KBM-7 (cell line): ENCODE measurements at places on chromosomes 16 and 17.

DNA sequence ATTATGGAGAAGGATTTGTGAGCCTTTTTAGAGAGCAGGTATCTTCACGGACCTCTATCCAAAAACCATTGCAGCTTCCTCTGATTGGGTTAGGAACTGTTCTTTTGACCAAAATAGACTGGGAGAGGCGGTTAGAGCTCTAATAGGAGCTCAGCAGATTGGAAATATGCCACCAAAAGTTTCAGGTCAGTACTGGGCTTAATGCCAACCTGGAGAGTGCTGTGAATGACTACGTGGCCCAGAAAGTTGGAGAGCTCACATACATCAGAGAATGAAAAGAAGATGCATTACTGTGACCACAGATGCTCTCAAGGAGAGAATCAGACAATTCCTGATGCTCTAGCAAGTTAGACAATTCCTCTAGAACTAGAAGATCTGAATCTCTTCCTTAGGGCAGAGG lies 86.5 kb downstream of the ABCA8 start:
- DNase-seq, result no peak

DNA sequence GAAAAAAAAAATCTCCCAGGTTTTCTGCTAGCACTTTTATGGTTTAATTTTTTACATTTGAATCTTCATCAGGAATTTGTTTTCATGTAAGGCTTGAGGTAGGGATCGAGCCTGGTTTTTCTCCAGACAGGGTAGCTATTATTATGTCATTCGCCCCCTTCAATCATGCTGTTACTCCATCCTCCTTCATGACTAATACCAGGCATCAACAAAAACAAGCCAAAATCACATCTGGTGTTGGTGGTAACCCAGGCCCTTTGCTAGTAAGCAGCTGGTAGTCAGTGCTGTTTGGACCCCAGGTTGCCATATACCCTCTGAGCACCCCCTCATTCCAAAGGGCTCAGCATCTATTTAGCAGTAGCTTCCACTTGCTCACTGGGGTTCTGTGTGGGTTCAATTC lies 29.5 kb downstream of the DRC3 start:
- no peak for DNase-seq

DNA sequence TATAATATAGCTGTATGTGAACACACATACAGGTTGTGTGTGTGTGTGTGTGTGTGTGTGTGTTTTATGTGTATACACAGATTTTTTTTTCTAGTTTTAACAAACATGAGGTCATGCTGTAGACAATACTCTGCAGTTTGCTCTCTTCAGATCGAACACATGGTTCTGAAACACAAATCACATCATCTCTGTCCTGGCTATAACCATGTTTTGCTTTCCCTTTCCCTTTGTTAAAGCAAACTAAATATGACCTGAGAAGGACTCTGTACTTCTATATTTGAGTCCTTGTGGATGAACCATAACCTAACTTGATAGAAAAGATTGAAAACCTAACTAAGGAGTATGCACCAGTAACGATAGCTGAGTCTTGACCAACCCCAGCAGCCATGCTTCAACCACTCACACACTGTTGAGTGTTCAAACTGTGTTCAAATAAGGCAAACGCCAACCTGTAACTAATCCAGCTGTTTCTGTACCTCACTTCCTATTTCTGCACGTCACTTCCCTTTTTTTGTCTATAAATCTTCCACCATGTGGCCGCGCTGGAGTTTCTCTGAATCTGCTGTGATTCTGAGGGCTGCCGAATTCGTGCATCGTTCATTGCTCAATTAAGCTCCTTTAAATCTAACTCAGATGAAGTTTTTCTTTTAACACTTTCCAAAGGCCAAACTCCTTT lies 303.8 kb downstream of the HS3ST3B1 start:
- peak; percentile 97 for DNase-seq

DNA sequence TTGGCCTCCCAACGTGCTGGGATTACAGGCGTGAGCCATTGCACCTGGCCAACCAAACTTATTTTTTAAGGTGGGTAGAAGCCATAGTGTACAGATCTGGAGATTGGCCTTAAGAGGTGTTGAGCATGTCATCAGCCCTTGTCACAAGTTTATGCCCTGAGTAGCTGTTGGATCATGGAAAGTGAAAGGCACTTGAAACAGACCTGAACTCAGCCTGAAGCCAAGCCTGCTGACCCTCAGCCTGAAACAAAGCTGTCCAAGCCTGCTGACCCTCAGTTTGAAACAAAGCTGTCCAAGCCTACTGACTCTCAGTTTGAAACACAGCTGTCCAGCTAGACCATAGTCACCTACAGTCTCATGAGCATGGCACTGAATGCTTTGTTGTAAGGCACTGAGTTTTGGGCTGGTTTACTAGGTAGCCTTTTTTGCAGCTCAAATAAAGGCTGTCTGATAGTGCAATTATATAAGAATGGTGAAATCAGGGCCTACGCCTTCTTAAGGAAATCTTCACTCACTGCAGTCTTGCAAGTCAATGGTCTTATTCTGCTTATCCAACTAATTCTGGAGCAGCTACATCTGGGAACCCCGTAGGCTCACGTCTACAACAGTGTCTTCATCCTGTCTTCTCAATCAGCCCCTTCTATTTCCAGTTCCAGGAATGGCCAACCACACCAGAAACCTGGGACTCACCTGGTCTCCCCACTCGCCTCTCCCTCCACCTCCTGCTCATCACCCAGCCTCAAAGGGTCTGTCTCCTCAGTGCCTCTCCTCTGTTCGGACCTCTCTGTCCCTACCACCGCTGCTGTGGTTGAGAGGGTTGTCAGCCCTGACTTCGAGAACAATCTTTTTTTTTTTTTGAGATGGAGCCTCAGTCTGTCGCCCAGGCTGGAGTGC lies 2.9 kb upstream of the NPIPB15 start:
- no peak for DNase-seq

GRCh38 chr16:22816475-22816874 lies 2.5 kb downstream of the HS3ST2 start:
- no peak for DNase-seq

GRCh38 chr17:4247971-4248388 lies 15.8 kb downstream of the ANKFY1 start:
- no peak for DNase-seq

GRCh38 chr16:58948244-58948643 lies 214.1 kb upstream of the GOT2 start:
- no peak for DNase-seq

- DNase-seq, result no peak
Measured at GRCh38 chr16:50464325-50465290, 83.6 kb upstream of the NKD1 start.

- no peak for DNase-seq
Measured at GRCh38 chr17:47763913-47764582, 31.0 kb downstream of the TBX21 start.

DNA sequence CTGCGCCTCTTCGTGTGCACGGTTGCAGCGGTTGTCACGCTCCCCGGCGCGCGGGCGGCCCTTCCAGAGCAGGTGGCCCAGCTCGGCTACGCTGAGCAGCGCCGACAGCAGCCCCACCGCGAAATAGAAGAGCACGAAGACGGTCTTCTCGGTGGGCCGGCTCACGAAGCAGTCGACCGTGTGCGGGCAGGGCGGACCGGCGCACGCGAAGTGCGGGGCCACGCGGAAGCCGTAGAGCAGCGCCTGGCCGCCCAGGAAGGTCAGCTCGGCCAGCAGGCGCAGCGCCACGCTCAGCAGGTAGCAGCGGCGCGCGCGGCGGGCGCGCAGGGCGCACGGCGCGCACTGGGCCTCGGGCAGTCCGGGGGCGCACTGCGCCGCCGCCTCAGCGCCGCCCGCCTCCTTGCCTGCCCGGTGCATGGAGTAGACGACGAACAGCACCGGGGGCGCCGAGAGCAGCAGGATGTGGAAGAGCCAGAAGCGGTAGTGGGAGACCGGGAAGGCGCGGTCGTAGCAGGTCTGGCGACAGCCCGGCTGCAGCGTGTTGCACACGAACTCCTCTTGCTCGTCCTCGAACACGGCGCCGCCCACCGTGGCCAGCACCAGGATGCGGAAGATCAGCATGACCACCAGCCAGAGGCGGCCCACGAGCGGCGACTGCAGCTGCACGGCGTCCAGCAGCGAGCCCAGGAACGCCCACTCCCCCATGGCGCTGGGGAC lies 1.3 kb downstream of the GJD3 start:
- DNase-seq, result peak; percentile 44
